ENCODE measurements at places on chromosomes 4 and X. TPM values are rescaled to one million over a fixed set of nuclear protein-coding genes. Genes with fewer than 3 reads are reported as not detected.

- no peak for DNase-seq
- H3K4me3 ChIP-seq: no peak overlapping the region
- no peak overlapping the region for H3K27ac ChIP-seq
- no peaks in the 10 kb centered on the region for H3K36me3 ChIP-seq
Observed at GRCh38 chr4:186170966-186171365, 20.4 kb upstream of the CYP4V2 start.

- H3K4me1 ChIP-seq: peaks cover 29% of the 10 kb centered on the region
- H3K36me3 ChIP-seq: no peaks in the 10 kb centered on the region
- H3K4me3 ChIP-seq: no peak overlapping the region
- no peak overlapping the region for H3K27ac ChIP-seq
Observed at GRCh38 chr4:145533001-145533400, 51.3 kb downstream of the SMAD1 start.

- H3K27ac ChIP-seq: no peak overlapping the region
- no peak for DNase-seq
- peaks cover 20% of the 10 kb centered on the region for H3K4me1 ChIP-seq
Observed at GRCh38 chrX:13128104-13128503, 83.7 kb upstream of the FAM9C start.

GRCh38 chr4:147354237-147354636 lies 126.7 kb upstream of the EDNRA start:
- H3K36me3 ChIP-seq: no peaks in the 10 kb centered on the region
- no peak for DNase-seq
- H3K27me3 ChIP-seq: no peaks in the 10 kb centered on the region
- no peaks in the 10 kb centered on the region for H3K4me1 ChIP-seq

Gene PABPC5
- total RNA-seq: not detected

- no peak overlapping the region for H3K27ac ChIP-seq
- no peak overlapping the region for H3K4me3 ChIP-seq
- DNase-seq: no peak
- no peaks in the 10 kb centered on the region for H3K36me3 ChIP-seq
Observed at GRCh38 chr4:84647312-84647884, 64.5 kb downstream of the CDS1 start.

- no peaks in the 10 kb centered on the region for H3K4me1 ChIP-seq
- H3K27ac ChIP-seq: no peak overlapping the region
- H3K27me3 ChIP-seq: no peaks in the 10 kb centered on the region
- H3K4me3 ChIP-seq: no peak overlapping the region
Observed at GRCh38 chr4:160009656-160010493, 907.0 kb downstream of the RAPGEF2 start.

Gene MID1
- total RNA-seq: 7.3 TPM
